ENCODE measurements at places on chromosomes 2 and 18.

DNA sequence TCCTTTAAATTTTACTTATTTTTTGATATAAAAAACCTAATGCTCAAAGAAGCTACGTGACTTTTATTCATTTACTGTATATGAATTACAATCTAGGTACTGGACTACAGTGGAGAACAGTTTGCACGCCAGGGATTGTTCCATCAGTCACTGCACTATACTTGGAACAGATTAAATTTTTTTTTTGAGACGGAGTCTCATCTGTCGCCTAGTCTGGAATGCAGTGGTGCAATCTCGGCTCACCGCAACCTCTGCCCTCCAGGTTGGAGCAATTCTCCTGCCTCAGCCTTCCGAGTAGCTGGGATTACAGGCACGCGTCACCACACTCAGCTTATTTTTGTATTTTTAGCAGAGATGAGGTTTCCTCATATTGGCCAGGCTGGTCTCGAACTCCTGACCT is 330.0 kb upstream of the SLC14A2 start:
- no peak for DNase-seq

GRCh38 chr18:26312199-26312598 is 86.0 kb downstream of the TAF4B start:
- DNase-seq: no peak

GRCh38 chr2:120060088-120060623 is 47.3 kb downstream of the EPB41L5 start:
- DNase-seq: no peak

- no peak for DNase-seq
Observed at GRCh38 chr2:60746318-60746717, 9.8 kb upstream of the PAPOLG start.

GRCh38 chr2:147759536-147759935 is 85.3 kb upstream of the ACVR2A start:
- no peak for DNase-seq

DNA sequence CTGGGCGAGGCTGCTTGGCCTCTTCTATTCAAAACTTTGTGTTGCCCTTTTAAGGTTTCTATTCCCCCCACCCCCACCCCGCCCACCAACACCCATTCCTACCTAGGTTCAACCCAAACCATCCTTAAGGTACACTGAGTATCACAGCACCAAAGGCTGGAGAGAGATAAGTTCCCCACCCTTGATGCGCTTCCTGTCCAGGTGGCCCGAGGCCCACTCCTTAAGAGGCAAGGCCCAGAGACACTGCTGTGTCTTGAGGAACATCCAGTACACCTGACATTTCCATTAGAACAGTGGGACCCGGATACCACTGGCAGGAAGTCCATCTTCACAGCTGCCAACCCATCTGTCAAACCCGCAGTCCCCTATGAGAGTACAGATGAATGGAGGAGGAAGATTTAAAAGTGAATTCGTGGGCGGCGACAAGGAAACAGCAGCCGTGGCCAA is 277 bp upstream of the INPP1 start:
- no peak for DNase-seq

DNA sequence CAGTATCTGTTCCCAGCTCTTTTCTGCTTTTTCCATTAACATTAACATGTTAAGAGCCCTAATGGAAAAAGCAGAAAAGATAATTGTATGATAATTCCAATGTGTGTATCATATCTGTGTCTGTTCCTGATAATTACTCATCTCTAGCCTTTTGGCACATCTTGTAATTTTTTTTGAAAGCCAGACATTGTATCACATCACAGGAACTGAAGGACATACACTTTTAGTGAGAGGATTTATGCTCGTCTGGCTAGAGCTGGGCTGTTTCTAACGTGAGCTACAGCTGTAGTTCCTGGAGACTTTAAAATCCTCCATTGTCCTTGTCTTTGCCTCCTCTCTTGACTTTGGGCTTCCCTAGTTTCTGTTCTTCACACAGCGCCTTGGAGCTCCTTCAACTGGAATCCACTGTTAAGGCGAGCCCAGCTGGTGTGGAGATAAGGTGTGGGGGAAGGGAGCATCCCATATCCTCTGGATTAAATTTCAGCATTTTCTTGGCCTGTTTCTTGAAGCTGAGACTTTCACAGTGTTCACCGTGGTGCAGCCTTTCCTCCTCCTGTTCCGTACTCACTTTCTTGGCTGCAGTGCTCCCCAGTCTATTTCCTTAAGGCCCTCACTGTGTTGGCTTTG is 211.5 kb downstream of the GALR1 start:
- DNase-seq: no peak

DNA sequence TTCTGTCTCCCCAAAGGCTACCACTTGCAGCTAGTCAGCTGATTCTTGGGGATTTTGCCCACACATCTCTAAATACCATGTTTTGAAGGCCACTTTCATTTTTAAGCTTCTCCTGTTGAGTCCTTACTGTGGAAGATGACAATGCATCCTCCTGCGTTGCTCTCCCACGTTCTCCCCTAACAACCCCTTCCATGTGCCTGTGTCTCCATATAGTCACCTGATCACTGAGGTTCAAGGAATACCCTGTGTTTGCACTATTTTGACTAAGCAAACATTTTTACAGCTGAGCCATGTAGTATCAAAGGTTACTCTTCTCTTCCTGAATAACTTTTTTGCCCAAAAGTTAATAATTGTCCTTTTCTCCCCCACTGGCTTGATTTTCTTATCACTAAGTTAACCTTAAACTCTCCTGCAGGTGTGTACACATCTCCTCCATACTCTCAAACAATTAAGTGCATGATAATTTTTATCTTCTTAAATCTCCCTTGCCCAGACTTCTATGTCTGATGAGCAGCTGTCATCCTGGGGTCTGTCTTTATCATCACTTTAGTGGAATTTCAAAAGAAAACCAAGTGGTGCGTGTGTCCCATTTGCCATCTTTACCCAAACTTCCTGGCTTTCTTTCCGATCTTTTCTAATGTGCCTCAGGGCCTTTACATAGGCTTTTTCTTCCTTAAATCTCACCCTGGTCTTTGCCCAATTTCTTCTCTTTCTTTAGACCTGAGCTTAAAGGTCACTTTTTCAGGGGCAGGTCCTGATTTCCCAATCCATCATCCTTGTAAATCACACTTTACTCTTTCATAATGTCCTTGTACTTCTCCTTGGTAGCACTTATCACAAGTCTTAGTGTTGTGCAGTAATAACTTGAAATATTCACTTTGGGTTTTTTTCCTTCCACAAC is 85.2 kb upstream of the SPATS2L start:
- DNase-seq: no peak

DNA sequence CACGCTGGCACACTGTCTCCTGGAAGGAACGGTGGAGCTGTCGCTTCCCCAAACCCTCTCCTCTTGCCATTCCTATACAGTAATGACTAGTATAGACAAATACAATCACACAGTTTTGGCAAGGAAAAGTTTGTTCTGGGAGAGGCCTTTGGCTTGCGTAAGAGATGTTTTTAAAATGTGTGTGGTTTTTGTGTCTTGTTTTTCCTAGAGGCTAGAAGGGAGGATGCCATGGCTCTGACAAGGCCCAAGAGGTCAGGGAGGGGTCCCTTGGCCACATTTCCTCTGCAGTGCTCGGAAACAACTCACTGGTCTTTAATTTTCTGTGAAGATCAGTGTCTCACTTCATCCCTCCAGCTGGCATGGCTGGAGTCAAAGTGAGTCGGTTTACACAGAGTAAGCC is 195.9 kb downstream of the SH3RF3 start:
- DNase-seq: no peak

DNA sequence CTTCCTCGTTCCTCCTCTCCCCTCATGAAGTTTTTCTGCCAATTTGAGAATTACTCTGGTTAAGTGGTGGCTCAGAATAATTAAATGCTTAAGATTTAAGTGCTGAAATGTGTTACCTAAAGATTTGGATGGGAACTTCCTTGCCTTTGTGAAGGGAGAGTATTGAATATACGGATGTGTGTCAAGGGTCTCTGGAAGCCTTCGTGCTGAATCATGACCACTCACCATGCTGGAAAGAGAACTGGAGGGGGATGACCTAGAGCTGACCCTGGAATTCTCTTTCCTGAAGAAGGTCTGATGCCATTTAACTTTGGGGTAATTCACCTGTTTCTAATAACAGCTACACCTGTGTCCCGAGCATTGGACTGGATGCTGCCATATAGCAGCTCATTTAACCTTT is 2.2 kb downstream of the MOCOS start:
- no peak for DNase-seq

- no peak for DNase-seq
Observed at GRCh38 chr2:209619782-209620181, 151.8 kb upstream of the UNC80 start.

DNA sequence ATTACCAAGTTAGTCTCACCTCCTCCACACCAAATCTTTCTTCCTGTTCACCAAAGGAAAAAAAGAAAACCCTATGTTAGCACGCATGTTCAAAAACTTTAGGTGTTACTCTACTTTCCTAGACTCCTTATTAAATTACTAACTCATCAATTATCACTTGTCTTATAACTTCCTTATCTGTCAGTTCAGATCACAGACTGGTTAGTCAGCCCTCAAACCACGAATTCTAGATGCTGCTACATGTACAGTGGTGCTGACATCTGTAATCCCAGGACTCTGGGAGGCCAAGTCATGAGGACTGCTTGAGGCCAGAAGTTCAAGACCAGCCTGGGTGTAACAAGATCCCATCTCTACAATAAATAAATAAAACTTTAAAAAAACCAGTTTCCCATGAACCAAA is 3.5 kb downstream of the YWHAQ start:
- DNase-seq: no peak

- DNase-seq: no peak
Observed at GRCh38 chr2:28390746-28391563, 1.7 kb upstream of the FOSL2 start.

- DNase-seq: no peak
Observed at GRCh38 chr18:14174706-14175085, 42.5 kb upstream of the ZNF519 start.

- no peak for DNase-seq
Observed at GRCh38 chr2:168460571-168460970, 4.5 kb downstream of the CERS6 start.

DNA sequence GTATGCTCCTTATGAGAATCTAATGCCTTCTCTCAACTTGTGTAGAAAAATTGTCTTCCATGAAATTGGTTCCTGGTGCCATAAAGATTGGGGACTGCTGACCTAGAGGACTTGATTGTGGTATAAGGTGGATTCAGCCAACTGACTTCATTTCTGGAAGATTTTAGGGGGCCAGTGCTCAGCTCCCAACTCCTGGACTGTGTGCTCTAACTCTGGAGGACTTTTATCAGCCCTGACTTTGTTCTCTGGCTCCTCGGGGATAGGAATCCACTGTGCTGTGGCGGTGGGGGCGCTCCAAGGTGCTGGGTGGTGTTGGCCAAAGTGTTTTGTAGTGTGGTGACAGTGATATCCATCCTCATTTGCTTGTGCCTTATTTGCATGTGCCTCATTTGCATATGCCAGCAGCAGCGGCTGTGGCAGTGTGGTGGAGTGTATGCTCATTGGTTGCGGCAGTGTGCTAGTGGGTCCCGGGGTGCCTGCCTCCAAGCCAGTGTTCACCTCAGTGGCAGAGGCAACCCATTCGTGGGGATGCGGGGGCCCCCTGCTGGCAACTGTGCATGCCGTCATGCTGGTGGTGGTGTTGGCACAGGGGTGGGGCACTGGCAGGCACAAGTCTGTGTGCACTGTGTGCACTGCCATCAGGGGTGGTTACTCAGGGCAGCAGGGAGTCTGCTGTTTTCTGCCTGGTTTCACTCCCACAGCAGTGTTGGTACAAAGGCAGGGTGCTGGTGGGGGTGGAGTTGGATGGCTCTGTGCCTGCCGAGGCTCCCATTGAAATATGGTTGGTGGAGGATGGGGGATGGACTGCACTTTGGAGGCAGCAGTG is 19.6 kb downstream of the EHBP1 start:
- DNase-seq: no peak

DNA sequence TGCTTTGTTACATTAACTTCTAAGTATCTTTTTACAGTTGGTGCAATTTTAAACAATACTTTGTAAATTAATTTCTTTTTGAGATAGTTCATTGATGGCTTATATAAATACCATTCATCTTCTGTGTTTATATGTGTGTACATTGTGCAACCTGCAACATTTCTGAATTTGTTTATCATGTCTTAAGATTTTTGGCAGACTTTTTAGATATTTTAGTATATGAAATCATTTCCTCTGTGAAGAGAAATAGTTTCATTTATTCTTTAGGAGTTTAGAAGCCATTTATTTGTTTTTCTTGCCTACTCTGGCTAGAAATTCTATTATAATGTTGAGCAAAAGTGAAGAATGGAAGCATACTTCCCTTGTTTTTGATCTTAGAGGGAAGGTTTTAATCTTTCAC is 337.8 kb upstream of the DSEL start:
- DNase-seq: no peak

GRCh38 chr2:189260361-189260814 is 80.8 kb upstream of the COL5A2 start:
- no peak for DNase-seq

- no peak for DNase-seq
Observed at GRCh38 chr18:3599195-3599594, 149.2 kb downstream of the TGIF1 start.

DNA sequence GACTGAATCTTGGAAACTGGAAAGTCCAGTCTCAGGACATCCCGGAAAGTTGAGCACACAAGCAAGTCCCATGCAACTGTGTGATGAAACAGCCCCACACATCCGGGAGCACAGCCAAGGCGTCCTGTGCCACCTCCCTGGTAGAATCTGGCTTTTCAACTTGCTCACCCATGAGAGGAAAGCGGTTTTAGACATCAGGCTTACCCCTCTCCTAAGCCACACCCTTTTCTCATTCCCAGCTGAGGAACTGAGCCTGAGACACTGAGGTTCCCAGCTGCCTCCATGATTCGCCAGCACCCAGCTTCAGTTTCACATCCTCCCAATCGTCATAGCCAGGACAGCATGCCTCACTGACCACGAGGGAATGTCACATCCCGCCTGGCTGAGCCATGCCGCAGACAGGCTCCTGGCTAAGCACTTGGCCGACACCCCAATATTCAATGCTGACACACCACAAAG is 60.3 kb downstream of the STEAP3 start:
- no peak for DNase-seq

DNA sequence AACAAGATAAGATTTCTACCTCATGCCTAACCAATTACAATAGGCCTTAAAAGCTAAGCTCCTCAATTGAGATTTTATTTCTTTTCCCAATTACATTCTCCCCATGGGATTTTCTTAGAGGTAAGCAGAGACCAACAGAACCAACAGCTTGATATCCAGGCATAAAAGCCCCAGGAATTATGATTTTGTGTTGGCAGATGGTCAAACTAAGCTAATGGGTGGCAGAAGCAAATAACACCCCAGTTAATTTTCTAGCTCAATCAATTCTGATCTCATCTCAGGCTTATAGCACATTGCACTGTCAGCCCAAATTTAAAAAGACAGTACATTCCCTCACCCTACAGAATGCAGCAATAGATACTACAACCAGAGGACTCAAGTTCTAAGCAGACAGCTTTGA is 156.4 kb downstream of the NRXN1 start:
- no peak for DNase-seq

- no peak for DNase-seq
Observed at GRCh38 chr18:24840051-24840450, 379.6 kb downstream of the HRH4 start.

- no peak for DNase-seq
Observed at GRCh38 chr2:120635146-120635545, 100.5 kb upstream of the GLI2 start.

- DNase-seq: no peak
Observed at GRCh38 chr18:28890791-28891190, 713.9 kb upstream of the CDH2 start.

- DNase-seq: no peak
Observed at GRCh38 chr2:220442012-220442411, 814.6 kb downstream of the SLC4A3 start.

- DNase-seq: no peak
Observed at GRCh38 chr2:9779596-9780264, 63.5 kb upstream of the TAF1B start.

All from stimulated activated CD8-positive, alpha-beta memory T cell treated with anti-CD3 and anti-CD28 coated beads, Interleukin-4, amount 100 ng/mL, for 4 hours (primary cell).